Right renal pelvis (tissue), 4 donors: ENCODE measurements at places on chromosomes 11 and 22. TPM values are rescaled to one million over a fixed set of nuclear protein-coding genes. Genes with fewer than 3 reads are reported as not detected.

Gene SLC43A3
- 26.1 TPM for polyA plus RNA-seq

Gene BMAL1
- 14.2 TPM for polyA plus RNA-seq

Gene FIBP
- polyA plus RNA-seq: 106 TPM

Gene OR52I2
- polyA plus RNA-seq: 0.04 TPM

DNA sequence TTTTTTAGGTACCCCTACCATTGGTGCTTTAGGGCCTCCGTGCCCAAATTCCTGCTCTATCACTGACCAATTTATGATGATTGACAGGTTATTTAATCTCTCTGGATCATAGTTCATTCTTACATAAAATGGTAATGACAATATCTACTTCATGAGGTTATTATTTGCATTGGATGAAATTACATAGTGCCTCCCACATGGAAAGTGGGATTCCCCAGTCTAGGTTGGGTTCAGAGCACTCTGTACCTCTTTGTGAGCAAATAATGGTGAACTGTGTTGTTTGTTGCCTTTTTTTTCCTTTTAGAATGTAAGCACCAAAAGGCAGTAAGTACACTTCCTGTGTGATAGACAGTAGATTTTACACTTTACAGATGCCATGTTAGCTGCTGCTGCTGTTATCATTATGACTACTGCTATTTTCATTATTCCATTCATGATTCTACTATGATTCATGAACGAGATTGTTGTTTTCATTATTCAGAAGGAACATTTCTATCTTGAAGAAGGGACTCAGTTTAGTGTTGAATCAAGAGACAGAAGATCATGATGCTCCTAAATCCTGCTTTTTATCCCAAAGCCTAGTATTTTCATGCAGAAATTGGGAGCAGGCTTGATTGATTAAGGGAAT is 100.8 kb downstream of the ALX4 start:
- DNase-seq: no peak

GRCh38 chr22:37932821-37933578 is 20.4 kb downstream of the C22orf23 start:
- no peak for DNase-seq

DNA sequence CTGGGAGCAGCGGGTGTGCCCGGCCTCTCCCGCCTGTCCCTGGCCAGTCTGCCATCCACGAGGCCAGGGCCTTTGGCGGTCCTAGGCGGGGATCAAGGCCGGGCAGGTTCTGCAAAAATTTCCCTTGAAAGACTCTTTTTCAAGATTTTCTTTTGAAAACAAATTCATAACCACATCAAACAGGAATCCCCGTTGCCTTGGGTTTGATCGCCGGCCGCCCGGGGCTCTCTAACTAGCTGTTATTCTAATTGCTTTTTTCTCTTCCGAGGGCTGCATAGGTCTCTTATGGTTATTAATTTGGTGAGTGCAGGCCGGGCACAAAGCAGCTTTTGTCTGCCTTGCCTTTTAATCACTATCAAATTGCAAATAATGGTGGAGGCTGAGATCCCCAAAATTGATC is 42.0 kb downstream of the CDKN1C start:
- DNase-seq: no peak

DNA sequence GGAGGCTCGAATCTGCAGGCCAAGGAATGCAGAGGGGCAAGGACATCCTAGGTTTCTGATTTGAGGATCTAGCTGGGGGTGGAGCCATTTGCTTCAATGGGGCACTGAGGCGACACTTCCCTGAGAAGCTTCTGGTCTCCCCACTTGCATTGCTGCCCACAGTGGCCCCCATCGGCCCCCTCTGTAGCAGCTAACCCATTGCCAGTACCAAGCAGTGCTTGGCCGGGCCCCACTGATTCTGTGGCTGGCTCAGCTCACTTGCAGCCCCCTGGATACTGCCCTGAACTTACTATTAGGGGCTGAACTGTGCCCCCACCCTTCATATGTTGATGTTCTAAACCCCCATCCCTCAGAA is 42.9 kb upstream of the SHISAL1 start:
- no peak for DNase-seq

GRCh38 chr11:64305691-64306562 is 603 bp downstream of the ESRRA start:
- no peak for DNase-seq

DNA sequence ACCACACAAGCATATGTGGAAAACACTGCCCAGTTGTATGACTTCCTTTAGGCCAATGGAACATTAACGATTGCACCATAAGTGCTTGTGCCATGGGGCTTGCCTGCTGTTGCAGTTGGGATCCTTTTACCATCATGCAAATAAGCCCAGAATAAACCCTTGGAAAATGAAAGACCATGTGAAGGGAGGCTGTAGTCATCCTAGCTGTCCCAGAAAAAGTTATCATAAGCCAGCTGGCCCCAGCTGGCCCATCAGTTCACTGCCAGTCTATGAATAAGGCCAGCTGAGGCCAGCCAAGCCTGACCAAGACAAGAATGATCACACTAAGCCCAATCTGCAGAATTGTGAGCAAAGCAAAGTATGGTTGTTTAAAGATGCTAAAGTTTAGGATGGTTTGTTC is 253.9 kb upstream of the ARHGAP20 start:
- no peak for DNase-seq
